ENCODE measurements at places on chromosomes 6 and 20.

- no peak for DNase-seq
These were observed 4.5 kb upstream of the PLAGL1 start for GRCh38 chr6:144012534-144012933.

DNA sequence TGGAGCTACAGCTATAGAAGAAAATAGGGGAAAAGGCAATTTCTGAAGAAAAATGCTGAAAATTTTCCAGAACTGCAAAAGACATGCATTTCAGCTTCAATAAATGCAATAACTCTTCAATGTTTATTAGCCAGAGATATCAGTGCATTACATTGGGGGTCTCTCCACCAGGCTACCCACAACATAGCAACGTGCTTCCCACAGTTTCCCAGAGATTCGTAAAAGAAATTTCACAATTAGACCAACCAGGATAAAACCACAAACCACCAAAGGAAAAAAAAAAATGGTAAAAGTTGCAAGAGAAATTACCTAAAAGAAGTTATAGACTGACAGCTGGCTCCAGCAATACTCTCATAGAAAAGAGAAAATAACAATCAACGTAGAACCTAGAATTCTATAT, 16.0 kb downstream of the LY86 start:
- no peak for DNase-seq

DNA sequence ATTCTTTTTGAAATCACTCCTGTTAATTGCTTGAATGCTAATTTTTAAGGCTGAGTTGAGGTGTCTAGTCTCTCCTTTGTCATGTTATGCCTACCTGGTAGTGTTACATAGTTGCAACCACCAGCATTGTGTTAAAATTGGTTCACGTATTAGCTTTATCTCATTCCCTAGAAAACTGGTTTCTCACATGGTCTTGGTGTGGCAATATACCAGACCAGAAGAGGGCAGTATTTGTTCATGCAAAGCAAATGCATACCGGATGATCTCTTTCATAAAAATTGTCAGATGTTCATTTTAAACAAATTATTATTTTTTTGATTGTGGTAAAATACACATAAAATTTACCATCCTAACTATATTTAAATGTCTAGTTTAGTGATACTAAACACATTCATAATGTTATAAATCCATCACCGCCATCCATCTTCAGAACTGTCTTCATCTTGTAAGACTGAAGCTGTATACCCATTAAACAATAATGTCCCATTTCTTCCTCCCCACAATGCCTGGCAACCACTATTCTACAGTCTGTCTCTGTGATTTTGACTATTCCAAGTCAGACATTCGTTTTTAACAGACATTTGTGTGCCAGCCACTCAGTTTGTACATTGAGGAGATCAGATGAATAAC, 92.8 kb downstream of the ATRN start:
- peak; percentile 32 for DNase-seq

DNA sequence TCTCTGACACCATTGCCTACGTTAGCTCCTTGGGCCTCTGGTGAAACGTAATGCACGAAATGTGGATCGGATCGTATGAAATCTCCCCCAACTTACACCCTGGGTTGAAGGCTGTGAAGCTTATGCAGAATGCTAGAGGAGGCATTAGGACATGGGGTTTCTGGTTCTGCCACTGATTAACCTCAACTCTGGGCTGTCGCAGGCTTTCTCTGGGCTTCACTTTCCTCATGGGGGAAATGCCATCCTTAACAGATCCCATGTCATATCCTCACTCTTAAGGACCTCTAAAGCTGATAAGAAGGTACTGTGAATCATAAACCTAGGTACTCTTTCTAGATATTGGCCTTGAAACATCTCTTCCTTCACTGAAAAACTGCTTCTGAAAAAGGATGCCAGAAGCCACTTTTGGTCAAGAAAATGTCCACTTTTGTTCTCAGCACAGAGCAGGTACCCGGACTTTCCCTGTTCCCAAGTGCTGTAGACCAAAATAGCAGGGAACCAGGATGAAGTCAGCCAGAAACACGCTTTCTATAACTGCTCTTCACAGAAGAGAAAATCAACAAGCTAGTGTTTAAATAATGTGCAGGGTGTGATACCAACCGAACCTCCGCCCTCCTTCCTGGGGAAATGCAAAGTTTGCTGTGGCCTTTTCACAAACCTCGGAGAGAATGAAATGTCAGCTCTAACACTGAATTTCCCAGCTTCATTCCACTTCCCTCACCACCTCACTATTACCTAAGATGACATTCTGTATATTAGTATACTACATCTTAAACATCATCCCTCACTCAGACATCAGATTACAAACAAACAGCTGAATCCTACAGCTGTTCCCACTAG, 118.9 kb downstream of the BACH2 start:
- DNase-seq: no peak

GRCh38 chr6:14876778-14877613, 368.9 kb upstream of the JARID2 start:
- DNase-seq: peak; percentile 57

Data from GM10248 (cell line).